Activated CD8-positive, alpha-beta memory T cell treated with anti-CD3 and anti-CD28 coated beads for 4 hours (primary cell): ENCODE measurements at places on chromosomes 4 and X.

DNA sequence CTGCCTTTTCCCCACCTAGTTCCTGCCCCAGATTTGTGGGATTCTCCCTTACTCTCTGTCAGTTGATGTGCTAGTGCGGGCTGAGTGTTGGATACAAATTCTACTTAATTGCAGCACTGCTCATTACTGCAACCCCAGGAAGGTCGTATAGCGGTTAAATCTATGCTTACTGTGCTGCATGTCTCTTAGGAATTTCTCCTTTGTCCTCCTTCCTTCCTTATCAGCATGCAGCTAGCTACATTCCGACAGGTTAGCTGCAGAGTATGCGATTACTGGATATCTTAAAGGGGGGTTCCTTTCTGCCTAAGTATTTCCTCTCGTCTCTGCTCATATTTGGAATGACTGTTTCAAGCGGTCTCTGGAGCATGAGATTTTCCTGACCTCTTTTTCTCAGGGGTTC is 662.8 kb downstream of the TLL1 start:
- no peak for DNase-seq

GRCh38 chr4:15354371-15355297 is 73.2 kb upstream of the C1QTNF7 start:
- DNase-seq = no peak

DNA sequence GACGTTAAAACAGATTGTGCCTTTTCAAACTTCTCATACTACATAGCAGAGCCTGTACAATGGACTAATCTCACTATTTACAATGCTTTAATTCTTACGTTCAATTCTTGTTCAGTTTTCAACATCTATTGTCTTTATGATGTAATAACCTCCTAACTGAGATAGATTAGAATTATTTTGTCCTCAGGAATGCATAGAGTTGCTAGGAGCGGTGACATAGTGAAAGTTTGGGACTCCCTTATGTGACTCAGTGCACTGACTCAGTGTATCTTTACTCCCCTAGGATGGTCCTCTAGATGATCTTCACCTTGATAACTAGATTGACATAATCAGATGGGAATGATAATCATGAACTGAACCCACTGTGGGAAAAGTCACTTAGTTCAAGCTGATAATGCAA is 151.5 kb downstream of the VEGFC start:
- DNase-seq = no peak

DNA sequence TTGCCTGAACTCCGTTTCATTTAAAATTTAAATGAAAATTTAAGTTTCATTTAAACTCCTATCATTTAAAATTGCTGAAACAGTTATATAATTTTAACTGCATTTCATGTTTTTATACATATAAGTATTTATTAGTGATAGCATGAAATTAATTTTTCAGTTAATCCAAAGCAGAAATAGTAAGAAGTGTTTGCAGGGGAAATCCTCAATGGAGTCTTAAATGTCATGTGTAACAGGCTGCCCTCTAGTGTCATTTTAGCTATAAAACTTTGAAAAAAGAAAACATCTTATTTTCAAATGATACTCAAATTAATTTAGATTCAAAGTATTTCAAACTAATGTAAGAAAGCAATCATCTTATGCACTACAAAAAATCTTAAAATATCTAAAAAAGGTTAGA is 27.2 kb downstream of the TAPT1 start:
- no peak for DNase-seq

GRCh38 chrX:52363247-52363883 is 5.5 kb upstream of the XAGE2 start:
- DNase-seq = no peak

GRCh38 chrX:40945361-40945713 is 139.9 kb upstream of the USP9X start:
- DNase-seq = no peak

GRCh38 chr4:133385161-133385954 is 236.3 kb downstream of the PCDH10 start:
- no peak for DNase-seq

DNA sequence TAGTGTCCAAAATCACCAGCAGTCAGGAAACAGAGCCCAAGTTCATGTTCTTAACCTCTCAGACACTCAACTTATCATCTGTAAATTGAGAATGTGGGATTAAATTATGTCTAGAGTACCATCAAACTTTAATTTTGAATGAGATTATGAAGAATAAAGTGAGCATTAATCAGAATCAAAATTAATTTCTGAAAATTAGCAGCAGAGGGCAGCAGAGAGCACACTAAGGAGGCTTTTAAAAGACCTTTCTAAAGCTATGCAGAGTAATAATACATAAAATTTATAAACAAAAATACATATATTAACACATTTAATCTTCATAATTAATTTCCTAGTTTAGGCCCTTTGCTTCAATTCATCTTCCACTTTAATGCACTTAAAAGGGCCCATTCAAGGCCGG is 7.1 kb downstream of the TASL start:
- no peak for DNase-seq

GRCh38 chr4:114163051-114163450 is 183.6 kb upstream of the ARSJ start:
- no peak for DNase-seq

GRCh38 chr4:60590116-60590515 is 610.0 kb upstream of the ADGRL3 start:
- DNase-seq = no peak

- no peak for DNase-seq
Measured at GRCh38 chr4:98491899-98492559, 166.4 kb downstream of the TSPAN5 start.

GRCh38 chr4:150973626-150974251 is 41.3 kb downstream of the LRBA start:
- no peak for DNase-seq

DNA sequence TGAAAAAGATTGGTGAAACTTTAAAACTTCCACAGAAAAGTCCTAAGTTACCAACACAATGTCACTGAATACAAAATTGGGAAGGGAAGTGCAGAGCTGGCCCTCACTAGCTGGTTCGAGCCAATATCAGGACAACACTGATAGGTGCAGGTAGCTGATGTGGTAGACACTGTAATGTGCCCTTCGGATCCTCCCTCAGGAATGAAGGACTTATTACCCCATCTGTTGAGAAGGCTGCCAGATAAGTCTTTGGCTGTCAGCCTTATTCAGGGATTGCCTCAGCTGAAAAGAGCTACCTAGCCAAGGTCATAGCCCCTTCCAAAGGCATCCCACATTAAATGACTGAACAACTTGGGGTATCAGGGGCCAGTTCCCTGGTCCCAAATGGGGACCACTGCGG is 5.3 kb downstream of the MCF2 start:
- no peak for DNase-seq

DNA sequence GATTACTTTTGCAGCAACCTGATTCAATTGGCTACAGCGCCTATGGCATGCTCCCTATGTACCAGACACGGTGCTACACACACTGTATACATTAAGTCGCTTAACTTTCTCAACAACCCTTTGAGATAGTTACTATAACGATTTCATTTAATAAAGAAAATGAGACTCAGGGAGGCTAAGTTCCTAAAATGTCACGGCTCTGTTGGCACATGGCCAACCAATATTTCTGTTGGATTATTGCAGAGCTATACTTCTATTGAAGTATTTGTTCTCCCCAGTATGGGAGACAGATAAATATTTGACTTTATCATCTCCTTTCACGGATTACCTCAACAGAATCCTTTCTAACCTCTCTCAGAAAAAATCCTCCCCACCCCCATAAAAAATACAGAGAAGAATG is 25.3 kb downstream of the CLNK start:
- no peak for DNase-seq

DNA sequence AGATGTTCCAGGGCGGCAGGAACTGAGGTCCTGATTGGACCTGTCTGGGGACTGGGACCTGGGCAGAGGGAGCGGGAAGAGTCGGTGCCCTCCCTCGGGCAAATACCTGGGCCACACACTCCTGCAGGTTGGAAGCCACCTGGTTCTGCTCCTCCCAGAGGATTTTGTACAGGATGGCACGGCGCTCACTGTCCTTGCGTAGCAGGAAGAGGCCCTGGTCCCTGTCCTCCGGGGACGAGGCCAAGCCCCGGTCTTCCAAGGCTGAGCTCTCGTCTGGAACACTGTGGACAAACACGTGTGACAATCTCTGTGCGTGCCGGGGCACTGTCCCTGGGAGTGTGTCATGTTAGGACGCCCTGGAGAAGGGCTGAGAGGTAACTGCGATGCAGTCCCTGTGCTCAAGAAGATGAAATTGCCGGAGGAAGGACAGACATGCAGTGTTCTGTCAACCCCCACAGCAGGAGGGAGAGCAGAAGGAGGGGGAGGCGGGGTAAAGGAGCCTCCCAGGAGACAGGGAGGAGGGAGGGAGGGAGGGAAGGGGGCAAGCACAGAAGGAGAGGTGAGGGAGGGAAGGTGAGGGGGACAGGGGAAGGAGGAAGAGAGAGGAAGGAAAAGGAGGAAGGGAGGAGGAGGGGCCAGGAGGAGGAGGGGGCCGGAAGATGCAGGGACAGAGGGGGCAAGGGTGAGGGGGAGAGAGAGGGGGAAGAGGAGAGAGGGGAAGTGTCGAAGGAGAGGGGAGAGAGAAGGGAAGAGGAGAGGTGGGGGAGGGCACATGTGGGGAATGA is 29.0 kb downstream of the PDHA1 start:
- DNase-seq = no peak

- no peak for DNase-seq
Measured at GRCh38 chr4:11281720-11282119, 147.0 kb downstream of the HS3ST1 start.

DNA sequence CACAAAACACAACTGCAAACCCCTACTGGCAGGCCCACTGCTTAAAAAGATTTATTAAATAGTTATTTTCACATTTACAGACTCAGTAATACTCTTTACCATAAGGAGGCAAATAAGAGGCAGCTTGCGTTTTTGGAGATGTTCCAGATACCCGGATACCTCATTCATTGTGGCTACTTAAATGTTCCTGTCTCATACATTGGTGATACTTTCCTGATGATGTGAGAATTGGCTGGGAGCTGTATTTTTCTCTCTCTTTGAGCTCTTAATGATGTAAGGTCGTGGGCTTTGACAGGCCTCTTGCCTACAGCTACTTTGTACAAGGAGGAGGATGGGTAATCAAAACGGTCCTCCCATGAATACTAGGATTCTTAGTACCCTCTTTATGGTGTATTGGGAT is 101.5 kb downstream of the AKAP4 start:
- no peak for DNase-seq

GRCh38 chrX:105744291-105744690 is 78.0 kb upstream of the NRK start:
- DNase-seq = no peak

DNA sequence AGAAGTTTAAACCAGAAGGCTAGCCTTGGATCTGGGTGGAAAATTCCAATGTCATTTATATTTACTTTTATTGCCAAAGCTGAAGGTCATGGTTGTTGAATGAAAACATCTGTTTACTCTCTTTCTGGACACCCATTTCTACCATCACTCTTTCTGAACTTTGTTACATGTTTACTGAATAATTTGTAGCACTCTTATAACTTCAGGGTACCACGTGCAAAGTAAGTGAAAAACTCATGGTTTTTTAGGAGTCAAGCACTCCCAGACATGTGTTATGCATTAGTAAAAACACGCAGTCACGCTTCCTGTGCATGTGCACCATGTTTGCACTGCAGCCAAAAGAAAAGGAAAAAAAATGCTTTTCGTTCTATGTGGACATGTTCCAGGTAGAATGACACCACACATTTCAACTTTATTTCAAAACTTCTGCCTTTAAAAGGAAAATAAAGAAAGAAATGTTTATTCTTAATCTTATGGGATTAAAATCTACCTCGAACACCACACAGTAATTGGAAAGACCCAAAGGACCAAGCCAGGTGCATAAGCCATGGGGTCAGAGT is 31.4 kb upstream of the ADH1C start:
- no peak for DNase-seq

DNA sequence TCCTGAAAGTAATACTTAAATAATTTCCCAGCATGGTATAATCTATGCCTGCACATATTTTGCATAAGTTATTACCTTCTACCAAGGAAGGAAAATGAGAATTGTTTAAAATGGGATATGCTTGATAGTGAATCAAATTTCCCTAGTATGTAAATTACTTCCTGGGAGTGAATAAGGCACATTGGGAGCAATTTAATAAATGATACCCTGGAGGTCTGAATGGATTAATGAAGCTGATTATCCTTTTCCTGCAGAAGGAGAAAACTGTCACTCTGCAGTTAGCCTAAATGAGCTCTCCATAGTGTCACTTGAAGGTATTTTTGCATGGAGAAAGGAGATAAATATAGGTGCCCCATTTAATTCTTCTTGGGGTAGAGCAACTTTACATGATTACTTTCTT is 2212.0 kb downstream of the PCDH7 start:
- DNase-seq = no peak

DNA sequence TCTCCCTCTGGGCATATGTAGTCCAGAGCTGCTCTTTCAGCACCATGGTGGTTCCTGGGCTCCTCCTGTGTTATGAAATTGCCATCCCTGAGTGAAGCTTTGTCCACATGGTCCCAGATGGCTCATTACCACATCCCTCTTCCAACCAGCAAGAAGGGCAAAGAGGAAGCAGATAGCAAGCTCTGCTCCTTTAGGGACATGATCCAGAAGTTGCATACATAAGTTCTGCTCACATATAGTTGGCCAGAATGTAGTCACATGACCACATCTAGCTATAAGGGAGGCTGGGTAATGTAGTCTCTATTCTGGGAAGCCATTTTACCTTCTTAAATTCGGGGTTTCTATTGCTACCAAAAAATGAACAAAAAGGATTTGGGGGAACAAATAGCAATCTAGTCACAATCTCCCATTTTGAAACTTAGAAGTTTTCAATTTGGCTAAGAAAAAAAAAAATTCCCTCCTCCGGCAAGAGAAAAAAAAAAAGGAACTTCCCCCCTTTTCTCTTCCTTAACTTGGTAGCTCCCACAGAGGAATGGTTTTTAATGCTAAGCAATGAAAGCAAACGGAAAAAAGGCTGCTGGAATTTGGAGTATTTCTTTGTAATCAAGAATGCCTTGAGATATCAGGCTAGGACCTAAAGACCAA is 88.2 kb upstream of the USP9X start:
- no peak for DNase-seq

GRCh38 chr4:161364681-161365080 is 799.1 kb downstream of the FSTL5 start:
- DNase-seq = no peak

DNA sequence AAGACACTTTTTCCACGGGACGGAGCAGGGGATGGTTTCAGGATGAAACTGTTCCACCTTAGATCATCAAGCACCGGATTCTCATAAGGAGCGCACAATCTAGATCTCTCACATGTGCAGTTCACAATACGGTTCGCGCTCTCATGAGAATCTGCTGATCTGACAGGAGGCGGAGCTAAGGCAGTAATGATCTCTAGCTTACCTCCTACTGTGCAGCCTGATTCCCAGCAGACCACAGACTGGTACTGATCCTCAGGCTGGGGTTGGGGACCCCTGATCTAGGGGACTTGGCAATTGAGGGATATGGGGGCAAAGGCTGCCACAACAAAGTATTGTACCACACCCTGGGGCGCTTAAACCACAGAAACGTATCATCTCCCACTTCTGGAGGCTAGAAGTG is 25.7 kb downstream of the ZNF185 start:
- DNase-seq = no peak

- DNase-seq = no peak
Measured at GRCh38 chrX:134484039-134484438, 24.1 kb downstream of the HPRT1 start.

- no peak for DNase-seq
Measured at GRCh38 chr4:27684610-27685011, 824.0 kb downstream of the STIM2 start.
